Heart left ventricle (tissue), 16 donors: ENCODE measurements at places on chromosomes 7 and 10. TPM values are rescaled to one million over a fixed set of nuclear protein-coding genes. Genes with fewer than 3 reads are reported as not detected.

Gene TACC2
- total RNA-seq = 456 TPM

Gene RASSF4
- 125 TPM for total RNA-seq

Gene ASAH2
- 0.87 TPM for total RNA-seq

Gene EPHA1
- total RNA-seq = 0.06 TPM

Gene ZNF853
- 11.9 TPM for total RNA-seq

Gene PLAC9
- 34.3 TPM for total RNA-seq
